ENCODE measurements at places on chromosomes 12 and 14.

- DNase-seq = no peak
Observed at GRCh38 chr14:94051115-94051514, 25.0 kb downstream of the OTUB2 start.

DNA sequence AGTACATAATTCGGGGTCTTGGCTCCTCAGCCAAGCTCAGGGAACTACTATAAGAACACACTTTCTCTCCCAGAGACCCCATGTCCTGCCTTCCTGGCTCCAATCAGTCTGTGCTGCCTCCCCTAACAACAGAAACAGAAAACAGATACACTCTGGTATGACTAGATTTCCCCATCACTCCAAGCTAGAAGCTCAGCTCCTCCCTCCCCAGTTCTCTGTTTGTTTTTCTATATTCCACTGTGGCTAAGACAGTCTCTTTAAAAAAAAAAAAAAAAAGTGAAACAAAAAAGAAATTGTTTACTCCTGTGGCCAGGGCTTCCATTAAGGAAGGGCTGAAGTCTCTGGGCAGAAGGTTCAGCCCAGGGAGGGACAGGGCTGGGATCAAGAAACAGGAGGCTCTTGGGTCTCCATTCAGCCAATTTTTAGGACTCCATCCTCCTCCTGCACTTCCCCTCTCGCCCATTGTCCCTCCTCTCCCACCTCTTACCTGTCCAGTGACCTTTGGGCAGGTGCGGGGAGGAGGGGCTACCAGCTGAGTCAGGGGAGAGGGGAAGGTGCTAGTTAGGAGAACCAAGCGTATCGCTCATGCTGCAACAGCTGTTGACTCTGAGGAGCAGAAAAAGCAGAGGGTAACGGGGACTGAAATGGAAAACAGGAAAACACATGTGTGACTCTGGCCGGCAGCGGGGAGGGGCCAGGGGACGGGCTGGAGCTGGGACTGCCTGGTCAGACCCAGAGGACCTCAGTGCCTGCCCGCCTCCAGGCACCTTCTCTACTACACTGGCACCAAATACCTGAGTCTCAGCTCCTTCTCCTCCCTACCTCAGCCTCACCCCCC lies 4.1 kb upstream of the SLC7A7 start:
- DNase-seq = no peak

- DNase-seq = no peak
Observed at GRCh38 chr12:108213871-108214445, 84.9 kb downstream of the WSCD2 start.

DNA sequence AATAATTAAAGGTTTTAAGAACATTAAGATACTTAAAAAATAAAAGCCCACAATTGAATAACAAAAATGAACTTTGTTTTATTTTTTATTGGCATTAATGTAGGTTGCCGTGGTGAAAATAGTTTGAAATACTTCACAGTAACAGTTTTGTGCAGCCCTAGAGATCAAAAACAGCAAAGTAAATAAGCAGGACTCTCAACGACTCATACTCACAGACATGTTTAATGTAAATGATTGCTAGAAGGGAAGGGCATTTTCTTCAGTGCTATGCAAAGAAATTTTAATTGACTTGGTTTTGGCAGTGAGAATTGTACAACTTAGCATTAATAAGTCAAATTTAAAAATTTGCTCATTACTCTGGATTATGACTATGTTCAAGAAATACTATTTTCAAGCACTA lies 16.0 kb downstream of the TRMT5 start:
- no peak for DNase-seq

DNA sequence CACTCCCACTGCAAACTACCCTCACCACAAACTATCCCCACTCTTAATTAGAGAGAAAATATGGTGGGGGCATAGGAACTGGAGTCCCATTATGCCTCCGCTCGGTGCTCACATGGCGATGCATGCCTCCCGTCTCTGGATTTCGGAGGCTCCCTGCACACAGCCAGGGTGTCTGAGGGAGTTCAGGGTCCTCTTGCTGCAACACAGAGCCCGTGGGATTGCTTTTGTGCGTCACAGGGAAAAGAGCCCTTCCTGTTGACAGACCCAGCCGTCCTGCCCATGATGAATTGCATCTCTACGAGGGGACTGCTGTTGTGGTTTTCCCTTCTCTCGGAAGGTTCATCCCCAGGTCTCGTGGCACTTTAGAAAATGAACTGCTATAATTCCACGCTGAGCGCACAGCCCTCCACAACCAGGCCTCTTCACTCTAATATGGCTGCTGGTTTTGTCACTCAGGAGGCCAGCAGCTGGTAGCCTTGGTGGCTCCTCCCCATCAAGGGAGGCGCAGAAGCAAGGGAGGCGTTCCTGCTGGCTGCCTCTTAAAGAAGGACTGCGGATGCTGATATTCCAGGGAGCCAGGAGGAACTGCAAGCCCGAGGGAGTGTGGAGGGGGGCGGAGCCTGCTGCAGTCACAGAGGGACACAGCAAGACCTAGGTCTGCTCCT lies 158.0 kb downstream of the KCNA5 start:
- DNase-seq = no peak

DNA sequence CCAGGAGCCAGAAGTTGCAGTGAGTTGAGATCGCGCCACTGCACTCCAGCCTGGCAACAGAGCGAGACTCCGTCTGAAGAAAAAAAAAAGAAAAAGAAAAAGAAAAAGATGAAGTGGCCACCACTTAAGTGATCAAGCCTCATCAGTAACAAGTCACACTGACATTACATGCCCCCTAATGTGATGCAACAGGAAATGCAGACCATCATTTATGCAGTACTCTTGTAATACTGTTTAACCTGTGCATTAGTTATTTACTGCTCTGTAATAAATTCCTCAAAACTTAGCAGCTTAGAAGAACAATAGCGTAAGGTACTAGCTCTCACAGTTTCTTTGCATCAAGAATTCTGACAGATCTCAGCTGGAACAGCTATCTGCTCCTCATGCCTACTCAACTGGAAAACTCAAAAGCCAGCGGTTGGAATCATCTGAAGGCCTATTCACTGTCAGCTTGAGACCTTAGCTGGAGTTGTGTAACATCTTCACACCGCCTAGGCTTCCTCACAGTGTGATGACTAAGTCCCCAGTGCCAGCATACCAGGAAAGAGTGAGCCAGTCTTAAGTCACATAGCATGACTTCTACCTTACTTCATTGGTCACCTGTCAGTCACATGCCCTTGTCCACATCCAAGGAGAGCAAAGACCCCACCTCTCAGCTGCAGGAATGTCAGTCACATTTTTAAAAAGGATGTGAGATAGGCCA lies 31.5 kb downstream of the EPS8 start:
- DNase-seq = no peak

- DNase-seq = peak; percentile 2
Observed at GRCh38 chr14:53306267-53306721, 153.2 kb upstream of the DDHD1 start.

DNA sequence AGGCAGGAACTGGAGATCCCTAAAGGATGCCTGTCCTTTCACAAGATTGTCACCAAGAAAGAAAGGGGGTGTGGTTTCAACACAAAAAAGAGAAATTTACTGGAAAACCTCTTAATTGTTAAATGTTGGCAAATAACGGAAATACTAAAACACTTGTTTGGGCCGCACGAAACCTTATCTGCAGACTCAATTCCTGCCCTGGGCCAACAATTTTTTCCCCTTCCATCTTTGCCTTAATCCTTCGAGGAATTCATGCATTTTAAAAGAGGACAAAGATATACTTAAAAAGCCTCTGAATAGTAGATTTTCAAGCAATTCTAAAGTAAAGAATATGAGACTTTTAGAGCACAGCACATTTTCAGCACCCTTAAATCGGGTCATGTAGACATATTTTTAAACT lies 366.2 kb downstream of the DUSP6 start:
- DNase-seq = no peak

DNA sequence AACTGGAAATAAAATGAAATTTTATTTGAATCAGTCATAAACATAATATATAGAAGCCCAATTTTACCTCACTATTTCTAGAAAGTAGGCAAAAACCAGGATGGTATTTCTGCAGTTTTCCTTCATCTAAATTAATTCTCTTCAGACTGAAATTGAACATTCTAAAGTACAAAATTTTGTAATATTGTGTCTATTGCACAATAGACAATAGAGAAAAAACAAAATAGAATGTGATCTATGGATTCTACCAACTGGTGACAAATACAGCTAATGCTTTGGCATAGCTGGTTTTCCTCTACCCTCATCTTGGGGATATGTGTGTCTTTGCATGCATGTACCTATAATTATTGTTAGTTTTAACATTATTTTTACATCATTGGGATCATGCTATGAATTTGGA lies 8.5 kb upstream of the PTPRR start:
- no peak for DNase-seq

DNA sequence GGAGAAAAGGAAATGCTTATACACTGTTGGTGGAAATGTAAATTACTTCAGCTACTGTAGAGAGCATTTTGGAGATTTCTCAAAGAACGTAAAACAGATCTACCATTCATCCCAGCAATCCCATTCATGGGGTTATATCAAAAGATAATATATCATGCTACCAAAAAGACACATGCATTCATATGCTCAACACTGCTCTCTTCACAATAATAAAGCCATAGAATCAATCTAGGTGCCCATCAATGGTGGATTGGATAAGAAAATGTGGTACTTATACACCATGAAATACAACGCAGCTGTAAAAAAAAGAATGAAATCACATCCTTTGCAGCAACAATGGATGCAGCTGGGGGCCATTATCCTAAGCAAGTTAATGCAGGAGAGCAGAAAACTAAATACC lies 1487.7 kb upstream of the SEL1L start:
- DNase-seq = no peak

- DNase-seq = no peak
Observed at GRCh38 chr14:88049936-88050335, 45.0 kb downstream of the GPR65 start.

GRCh38 chr12:112367965-112368364 lies 14.3 kb downstream of the HECTD4 start:
- no peak for DNase-seq

- DNase-seq = no peak
Observed at GRCh38 chr12:108080363-108080762, 48.7 kb upstream of the WSCD2 start.

GRCh38 chr12:62694632-62695031 lies 228.0 kb downstream of the MON2 start:
- no peak for DNase-seq

GRCh38 chr12:115661112-115661511 lies 616.4 kb downstream of the MED13L start:
- DNase-seq = no peak

- no peak for DNase-seq
Observed at GRCh38 chr12:12587878-12588277, 23.8 kb upstream of the CREBL2 start.

- no peak for DNase-seq
Observed at GRCh38 chr14:56686416-56686815, 106.8 kb downstream of the TMEM260 start.

DNA sequence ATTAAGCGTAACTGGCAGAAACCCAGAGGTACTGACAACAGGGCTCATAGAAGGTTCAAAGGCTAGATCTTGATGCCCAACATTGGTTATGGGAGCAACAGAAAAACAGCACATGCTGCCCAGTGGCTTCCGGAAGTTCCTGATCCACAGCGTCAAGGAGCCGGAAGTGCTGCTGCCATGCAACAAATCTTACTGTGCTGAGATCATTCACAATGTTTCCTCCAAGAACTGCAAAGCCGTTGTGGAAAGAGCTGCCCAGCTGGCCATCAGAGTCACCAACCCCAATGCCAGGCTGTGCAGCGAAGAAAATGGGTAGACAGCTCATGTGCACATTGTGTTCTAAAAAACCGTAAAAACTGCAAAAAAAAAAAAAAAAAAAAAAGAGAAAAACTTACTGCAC lies 192.3 kb downstream of the MON2 start:
- DNase-seq = no peak

DNA sequence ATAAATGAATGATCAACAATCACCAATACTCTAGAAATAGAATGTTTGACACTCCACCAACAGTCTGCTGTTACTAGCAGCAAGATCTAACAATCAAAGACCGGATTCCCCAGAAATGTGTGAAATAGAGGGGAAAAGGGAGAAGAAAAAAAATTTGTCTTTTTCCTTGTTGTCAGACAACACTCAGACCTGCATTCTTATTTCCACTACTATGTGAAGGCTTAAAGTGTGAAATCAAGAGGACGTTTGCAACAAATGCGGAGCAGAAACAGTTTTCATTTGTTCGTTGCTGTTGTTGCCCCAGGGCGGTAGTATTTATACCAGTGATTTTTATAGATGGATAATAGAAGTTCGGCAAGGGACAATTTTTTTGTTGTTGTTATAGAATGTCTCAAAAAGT lies 9.2 kb downstream of the NKX2-1 start:
- no peak for DNase-seq

DNA sequence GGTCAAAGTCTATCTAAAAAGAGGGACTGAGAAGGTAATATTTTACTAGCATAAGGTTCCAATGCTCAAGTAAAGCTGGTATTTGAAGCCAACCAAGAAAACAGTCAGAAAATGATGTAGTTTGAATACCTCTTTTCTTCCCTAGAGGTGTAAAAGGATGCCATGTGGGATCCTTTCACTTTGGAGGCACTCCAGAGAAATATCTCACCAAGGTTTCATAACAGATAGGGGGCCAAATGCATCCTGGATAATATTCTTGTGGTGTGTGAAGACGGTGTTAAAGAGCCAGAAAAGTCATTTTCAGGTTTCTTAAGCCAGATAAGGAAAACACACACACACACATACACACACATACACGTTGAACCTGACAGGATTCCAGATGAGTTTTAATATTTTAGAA lies 136.1 kb upstream of the PRKD1 start:
- no peak for DNase-seq

GRCh38 chr14:65243766-65244442 lies 141.6 kb upstream of the MAX start:
- DNase-seq = no peak

- DNase-seq = no peak
Observed at GRCh38 chr14:43877351-43877960, 629.6 kb downstream of the FSCB start.

DNA sequence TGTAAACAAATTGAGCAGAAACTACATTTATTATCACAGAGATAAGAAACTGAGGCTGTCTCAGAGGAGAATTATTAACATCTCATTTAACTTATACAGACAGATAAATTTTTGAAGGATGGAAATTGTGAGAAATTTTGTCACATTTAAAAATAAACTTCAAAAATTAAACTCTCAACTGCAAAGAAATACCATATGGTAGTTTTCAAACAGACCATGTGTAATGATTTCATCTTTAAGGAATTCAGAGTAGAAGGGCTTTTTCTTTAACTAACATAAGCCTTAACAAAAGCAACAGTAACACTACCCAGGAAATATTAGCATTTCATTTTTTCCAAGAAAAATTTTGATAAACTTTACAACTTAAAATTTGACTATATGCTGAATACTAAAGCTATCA lies 26.6 kb downstream of the NUP37 start:
- DNase-seq = no peak

- DNase-seq = no peak
Observed at GRCh38 chr12:55931780-55932550, 1.0 kb downstream of the DGKA start.

GRCh38 chr12:113135178-113136127 lies at the start of gene RASAL1:
TSS of gene RASAL1 (minus strand) at chr12:113135761. CDS start at chr12:113135462, 299 bp downstream.
- peak; percentile 54 for DNase-seq

GRCh38 chr14:101118233-101118632 lies 214.7 kb upstream of the RTL1 start:
- no peak for DNase-seq

- no peak for DNase-seq
Observed at GRCh38 chr14:40623643-40624042, 983.0 kb upstream of the LRFN5 start.

Measured in activated T-helper 9 cell treated with anti-CD3 and anti-CD28 coated beads, Interleukin-2, amount 50 U/mL, for 16 hours (primary cell).